Fibroblast of villous mesenchyme (primary cell): ENCODE measurements at places on chromosomes 16 and 17. TPM values are rescaled to one million over a fixed set of nuclear protein-coding genes. Genes with fewer than 3 reads are reported as not detected.

DNA sequence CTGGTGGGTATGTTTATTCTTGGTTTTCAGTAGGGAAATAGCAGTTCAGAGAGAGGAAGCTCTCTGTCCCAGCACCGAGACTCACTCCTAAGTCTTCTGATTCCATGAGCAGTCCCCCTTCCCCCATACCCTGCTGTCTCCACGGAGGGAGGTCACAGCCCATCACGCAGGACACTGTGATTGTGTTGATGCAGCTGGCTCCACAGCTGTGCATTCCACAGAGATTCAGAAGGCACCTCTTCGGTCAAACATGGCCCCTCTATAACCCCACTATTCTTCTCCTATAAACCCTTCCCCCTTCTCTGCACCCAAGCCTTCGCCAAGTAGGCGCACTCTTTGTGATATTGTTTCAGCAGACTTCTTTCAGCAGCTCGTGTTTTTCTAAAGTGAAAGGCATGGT is 104.3 kb upstream of the HLF start:
- no peak for DNase-seq

DNA sequence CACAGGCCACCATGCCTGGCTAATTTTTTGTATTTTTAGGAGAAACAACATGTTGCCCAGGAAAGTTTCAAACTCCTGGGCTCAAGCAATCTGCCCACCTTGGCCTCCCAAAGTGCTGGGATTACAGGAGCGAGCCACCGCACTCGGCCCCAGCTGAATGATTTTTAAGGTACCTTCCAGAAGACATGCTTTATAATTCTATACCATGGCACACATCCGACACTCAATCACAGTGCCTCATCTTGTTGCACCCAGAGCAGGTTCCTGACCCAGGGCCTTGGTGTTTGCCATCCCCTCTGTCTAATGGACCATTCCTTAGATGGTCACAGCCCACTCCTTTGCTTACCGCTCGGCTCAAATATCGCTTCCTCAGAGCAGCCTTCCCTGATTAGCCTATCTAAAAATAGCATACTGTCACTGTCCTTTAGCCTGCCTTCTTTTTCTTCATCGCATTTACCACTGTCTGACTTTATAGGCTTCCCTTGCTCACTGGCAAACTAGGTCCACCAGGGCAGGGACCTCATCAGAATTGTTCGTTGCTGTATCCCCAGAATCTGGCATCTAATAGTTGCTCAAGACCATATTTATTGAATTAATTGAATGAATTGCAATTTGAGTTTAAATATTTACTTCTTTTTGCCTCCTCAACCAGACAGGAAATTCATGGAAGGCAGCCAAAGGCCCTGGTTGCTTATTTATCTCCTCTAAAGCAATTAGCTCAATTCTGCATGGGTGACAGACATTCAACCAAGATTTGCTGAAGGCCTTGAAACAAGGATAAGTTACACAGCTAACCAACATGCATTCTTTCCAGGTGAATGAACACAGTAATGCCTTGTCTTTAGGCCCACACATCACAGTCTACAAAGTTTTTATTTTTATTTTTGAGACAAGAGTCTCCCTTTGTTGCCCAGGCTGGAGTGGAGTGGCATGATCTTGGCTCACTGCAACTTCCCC is 6.3 kb upstream of the TENT4B start:
- DNase-seq: no peak

GRCh38 chr17:72735592-72735991 is 356.9 kb downstream of the SLC39A11 start:
- no peak for DNase-seq

OR1E2 gene
- total RNA-seq: not detected in 2 replicates

TOM1L2 gene
- 29.0 and 34.1 TPM in 2 replicates for total RNA-seq

ZNF205 gene
- 14.2 and 18.4 TPM in 2 replicates for total RNA-seq

- DNase-seq: peak; percentile 65
These were observed 182.6 kb downstream of the LGALS9B start for GRCh38 chr17:20284570-20285295.

GRCh38 chr17:49676276-49676868 is 1.5 kb downstream of the SPOP start:
- peak; percentile 39 for DNase-seq

G6PC1 gene
- not detected in 2 replicates for total RNA-seq

GRCh38 chr17:48490451-48490892 is 40.3 kb downstream of the HOXB1 start:
- DNase-seq: no peak

GRCh38 chr16:17173281-17173680 is 297.5 kb downstream of the XYLT1 start:
- peak; percentile 79 for DNase-seq

TRPV3 gene
- 0.43 and 1.3 TPM in 2 replicates for total RNA-seq

VMO1 gene
- 0.64 TPM in 1 of 2 replicates, not detected in the other for total RNA-seq

DHRS7C gene
- total RNA-seq: not detected in 2 replicates

GRCh38 chr17:14886200-14886739 is 378.9 kb downstream of the PMP22 start:
- DNase-seq: no peak

DNA sequence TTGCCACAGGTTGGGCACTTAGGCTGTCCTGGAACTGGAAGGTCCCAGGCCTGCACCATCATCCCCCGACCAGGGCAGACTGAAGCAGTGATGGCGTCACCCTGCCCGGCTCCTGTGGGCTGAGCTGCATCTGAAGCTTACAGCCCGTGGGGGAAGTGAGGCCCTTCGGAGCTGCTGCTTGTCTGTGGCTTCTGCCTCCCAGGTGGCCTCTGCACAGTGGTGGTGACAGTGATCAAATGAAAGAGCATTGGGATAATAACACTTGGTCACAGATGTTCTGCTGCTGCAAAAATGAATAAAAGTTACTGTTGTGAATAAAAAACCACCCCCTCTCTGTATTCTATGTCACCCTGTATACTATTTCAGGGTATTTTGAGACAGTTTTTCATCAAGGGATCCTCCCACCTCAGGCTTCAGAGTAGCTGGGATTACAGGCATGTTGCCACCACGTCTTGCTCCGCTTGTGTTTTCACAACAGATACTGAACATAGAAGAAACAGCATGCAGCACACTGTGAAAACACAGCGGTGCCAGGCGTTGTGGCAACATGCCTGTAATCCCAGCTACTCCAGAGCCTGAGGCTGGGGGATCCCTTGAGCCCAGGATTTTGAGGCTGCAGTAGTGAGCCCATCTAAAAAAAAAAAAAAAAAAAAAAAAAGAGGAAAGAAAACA is 165.0 kb downstream of the LGALS9B start:
- DNase-seq: peak; percentile 30

UBFD1 gene
- total RNA-seq: 90.8 and 137 TPM in 2 replicates

GRCh38 chr17:38431346-38432145 is 3.3 kb downstream of the ARHGAP23 start:
- no peak for DNase-seq

- no peak for DNase-seq
These were observed at the start of gene SCIMP for GRCh38 chr17:5234645-5235576. TSS of gene SCIMP (minus strand) at chr17:5234860. CDS start at chr17:5234755, 105 bp downstream.

DNA sequence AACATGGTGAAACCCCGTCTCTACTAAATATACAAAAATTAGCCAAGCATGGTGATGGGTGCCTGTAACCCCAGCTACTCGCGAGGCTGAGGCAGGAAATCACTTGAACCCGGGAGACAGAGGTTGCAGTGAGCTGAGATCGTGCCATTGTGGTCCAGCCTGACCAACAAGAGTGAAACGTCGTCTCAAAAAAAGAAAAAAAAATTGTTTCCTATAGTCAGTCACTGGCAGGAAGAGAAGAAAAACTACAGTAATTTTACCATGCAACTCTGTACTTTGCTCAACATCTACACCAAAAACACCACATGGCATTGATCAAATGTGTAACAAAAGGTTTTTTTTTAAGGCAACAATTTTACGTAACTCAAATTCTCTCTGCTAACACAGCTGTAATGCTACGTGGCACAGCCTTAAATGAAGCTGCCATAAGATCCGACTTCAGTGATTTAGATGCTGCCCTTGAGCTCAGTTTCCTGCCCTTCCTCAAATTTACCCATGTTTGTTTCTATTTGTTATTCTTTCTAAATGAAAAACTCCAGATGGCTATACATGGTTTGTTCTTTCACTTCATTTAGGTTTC is 40.2 kb downstream of the CNOT1 start:
- DNase-seq: no peak

GRCh38 chr17:49545806-49546545 is 29.7 kb upstream of the NXPH3 start:
- DNase-seq: no peak

DNA sequence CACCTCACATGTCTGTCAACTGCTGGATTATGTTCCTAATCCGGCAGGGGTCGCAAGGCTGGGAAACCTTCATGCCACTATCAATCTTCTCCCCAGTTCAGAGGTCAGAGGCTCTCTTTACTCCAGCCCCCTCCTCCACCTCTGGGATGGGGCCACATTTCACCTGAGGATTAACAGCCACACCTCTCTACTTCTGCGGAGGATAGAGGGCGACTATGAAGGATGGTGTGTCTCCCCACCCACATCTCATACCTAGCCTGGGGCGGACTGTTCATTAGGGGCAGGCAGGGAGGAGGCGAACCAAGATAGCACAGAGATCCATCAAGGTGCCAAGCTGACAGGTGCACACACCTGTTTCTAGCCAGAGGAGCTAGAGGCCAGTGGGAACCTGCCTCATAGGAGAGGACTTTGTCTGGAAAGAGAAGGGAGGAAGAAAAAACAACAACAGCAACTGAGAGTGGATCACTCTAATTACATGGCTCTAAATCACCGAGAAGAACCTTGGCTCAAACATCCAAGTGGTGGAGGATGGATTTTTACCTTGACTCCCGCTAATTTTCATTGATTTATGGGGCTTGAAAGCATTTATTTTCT is 41.9 kb upstream of the SKAP1 start:
- no peak for DNase-seq

- no peak for DNase-seq
These were observed 28.7 kb upstream of the MYO15B start for GRCh38 chr17:75558666-75559530.

GRCh38 chr16:14310519-14310991 is 239.4 kb downstream of the MRTFB start:
- peak; percentile 71 for DNase-seq

DNA sequence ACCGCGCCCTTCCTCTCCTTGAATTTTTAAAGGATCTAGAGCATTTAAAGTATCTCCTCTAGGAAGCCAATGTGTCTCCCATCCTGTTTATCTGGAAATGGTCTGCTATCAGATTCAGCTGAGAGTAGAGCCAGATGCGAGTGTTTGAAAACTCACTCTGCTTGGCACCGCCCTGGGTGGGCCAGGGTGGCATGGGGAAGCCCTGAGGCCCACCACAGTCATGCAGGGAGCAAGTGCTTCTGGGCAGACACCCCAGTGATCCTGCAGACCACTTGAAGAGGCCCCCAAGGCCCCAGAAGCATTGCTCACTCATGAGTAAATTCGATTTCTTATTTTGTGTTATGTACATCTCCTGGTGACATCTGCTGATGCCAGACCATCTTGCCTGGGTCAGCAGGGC is 8.7 kb upstream of the CACNG4 start:
- no peak for DNase-seq

CRYBA1 gene
- total RNA-seq: 0.43 TPM in 1 of 2 replicates, not detected in the other

GRCh38 chr16:2702871-2703745 is 16.9 kb downstream of the PRSS27 start:
- no peak for DNase-seq

DNA sequence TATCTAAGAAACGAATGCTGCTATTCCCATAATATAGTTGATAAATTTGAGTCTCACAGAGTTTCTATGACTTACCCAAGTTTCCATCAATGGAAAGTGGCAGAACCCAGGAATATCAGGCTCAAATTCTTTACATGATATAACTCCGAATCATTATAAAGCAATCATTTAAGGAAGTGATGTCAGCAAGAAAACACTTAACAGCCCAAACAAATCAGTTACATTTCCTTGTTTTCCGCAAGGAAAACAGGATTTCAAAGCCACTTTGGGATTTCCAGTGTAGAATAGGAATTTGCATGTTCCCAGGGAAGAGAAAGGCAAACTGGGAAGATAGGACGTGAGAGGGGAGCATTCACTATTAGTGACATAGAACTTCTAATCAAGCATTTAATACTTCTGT is 311.4 kb upstream of the GOT2 start:
- no peak for DNase-seq
